NCI-H2081 treated with DMSO at 0.1 percent for 48 hours (cell line): ENCODE measurements at places on chromosomes 13 and 19.

DNA sequence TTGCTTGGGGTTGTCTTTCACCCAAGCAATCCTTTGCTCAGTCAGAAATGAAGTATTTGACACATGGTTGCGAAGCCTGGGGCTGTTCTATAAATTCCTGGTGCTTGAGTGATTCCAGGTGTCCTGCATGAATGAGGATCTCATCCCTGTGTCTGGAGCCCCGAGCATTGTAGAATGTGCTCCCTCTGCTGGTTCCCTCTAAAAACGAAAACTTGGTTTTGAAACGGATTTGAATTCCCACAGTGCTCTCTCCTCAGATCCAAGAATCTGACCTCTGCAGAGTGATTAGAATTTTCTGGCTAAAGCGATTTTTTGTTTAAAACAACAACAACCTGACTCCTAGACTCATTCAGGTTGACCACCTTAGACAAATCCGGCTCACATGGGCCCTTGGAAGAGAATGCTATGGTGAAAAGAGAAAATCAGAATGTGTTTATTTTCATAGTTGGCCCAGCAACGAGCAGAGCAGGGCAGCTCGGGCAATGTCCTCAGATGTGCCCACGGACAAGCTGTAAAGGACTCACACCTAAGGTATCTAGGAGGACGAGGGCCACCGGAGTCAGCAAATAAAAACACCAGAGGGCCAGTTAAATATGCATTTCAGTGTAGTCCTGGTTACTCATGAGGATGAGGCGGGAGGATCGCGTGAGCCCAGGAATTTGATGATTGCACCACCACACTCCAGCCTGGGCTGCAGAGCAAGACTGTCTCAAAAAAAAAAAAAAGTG is 8.7 kb upstream of the ATP12A start:
- DNase-seq = no peak

GRCh38 chr13:109699628-109700071 is 86.7 kb downstream of the IRS2 start:
- DNase-seq = no peak

DNA sequence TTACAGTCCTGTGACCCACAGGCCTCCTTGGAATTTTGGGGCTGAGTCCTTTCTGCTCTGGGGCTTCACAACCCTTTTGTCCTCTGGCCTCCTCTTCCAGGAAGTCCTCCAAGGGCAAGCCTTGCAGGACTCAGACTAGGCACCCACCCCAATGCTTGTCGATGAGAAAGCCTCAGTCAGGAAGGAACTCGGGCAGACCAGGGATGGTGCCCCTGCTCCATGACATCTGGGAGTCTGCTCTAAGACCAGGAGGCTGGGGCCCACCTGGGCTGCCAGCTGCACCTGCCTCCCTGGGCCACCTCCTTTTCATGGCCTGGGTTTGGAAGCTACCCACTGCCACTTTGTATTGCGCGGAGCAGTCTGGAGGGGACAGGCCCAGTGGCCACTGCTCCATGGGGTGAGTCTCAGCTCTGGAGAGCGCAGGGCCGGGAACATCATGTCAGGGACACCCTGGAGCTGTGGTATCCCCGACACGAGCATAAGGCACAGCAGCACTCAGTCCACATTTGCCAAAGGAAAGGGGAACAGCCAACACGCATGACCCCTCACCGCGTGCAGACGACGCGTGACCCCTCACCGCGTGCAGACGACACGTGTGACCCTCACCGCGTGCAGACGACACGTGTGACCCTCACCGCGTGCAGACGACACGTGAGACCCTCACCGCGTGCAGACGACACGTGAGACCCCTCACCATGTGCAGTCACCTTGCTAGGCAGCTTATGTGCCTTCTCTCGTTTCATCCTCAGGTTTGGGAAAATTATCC is 10.8 kb downstream of the C2CD4C start:
- DNase-seq = no peak

GRCh38 chr19:3398114-3398899 is 31.9 kb downstream of the NFIC start:
- no peak for DNase-seq

DNA sequence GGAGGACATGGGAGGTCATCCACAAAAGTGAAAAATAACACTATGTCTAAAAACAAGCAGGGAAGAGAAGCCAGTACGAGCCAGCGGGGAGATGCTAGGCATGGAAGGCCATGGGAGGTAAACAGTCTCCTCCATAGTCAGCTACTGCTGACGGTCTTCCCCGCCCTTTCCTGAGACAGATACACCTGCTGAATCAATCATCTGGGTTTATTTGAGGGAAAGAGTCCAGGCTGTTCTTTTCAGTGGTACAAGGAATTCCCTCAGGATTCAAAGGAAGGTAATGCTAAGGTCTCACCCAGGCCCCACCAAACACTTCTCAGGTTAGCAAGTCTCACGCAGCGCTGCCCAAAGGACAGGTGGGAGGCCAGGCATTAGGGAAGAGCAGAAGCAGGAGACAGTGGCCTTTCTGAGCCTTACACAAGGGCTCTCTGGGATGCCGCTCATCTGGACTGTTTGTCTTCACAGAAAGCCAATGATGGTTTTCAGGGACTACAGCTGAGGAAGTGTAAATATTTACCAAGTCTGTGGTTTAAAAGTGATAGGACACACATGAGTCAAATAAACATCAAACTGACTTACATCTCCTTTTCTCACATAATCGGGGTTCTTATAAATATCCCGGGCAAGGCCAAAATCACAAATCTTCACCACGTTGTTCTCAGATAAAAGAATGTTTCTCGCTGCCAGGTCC is 173.9 kb downstream of the FLT1 start:
- DNase-seq = no peak

DNA sequence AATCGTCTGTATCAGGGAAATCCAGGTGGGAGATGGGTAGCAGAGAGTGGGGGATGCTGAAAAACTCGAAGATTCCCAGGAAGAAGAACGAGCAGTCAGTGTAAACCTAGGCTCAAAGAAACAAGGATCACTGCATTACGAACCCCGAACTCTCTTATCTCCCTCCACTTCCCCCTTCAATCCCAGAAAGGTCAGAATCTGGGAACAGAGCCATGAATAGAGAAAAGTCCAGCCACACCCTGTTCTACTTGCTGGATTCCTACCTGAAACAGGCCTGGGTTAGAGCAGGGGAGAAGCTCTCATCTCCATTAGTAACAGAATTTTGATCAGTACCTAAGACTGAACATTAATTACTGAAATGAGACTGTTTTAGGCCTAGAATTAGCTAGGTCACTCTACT is 24.4 kb downstream of the EPSTI1 start:
- DNase-seq = no peak

DNA sequence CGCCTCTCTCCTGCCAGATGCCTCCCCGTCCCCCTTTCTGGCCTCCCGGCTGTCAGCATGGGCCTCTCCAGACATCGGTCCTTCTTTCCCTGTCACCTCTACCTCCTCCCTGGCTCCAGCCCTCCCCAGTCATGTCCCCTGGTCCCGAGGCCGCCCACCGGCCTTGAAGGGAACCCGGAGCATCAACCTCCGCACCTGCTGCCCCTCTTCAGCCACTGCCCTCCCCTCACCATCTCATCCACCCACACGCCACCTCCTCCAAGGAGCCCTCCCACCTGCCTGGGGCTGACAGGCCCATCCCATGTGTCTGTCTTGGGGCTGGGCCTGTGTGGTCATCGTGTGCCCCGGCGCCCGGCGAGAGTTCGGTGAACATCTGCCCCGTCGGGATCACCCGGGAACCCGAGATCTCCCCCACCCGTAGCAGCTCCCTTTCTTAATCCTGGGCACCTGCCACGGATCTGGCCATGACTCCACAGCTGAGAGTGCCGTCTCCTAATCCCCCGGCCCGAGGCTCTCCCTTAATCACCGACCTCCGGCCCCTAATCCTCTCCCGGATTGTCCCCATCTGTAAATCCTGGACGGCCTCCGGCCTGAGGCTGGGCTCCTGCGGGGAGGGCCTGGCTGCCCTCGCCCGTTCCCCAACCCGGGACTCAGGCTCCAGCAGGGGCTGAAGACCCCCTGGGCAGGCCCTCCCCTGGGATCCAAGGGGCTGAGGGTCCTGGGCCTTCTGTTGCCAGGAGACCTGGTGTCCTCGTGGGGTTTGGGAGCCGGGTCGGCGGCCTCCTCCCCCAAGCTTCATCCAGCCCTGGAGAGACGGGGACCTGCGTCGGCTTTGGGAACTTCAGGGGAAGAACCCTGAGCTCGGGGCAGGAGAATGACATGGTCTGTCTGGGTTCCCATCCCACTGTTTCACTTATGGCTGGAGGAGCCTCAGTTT is 5.9 kb downstream of the HCN2 start:
- DNase-seq = no peak

DNA sequence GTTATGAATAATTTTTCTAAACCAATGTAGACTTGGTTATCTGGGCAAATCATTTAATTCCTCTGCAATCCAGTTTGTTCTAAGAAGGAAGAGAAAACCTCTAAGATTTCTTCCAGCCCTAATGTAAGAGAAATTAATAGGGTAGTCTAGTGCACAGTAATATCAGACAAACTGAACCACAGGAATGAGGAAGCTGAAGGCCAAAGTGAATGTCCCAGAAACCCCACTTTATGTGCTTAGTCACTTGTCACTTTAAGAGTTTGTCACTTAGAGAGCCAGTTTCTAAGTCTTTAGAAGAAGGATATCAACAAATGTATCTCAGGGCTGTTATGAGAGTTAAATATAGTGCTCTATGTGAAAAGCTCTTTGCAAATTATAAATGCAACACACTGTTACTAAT is 750.6 kb downstream of the DIAPH3 start:
- no peak for DNase-seq

DNA sequence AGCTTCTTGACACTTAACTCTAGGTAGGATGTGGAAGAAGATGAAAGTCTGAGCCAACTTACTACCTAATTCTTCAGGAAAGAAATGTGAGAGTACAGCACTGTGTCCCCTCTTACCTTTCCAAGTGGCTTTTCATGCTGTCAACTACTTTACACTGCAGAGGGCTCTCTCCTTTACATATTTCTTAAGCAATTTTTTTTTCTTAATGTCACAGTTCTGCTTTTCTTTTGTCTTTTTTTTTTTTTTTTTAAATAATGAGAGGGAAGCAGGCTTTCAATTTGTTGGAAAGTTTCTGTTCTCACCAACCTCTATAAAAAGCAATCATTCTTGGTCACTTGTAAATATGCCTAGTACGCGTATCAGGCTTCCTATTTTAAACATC is 212.7 kb upstream of the MIR17HG start:
- DNase-seq = no peak

DNA sequence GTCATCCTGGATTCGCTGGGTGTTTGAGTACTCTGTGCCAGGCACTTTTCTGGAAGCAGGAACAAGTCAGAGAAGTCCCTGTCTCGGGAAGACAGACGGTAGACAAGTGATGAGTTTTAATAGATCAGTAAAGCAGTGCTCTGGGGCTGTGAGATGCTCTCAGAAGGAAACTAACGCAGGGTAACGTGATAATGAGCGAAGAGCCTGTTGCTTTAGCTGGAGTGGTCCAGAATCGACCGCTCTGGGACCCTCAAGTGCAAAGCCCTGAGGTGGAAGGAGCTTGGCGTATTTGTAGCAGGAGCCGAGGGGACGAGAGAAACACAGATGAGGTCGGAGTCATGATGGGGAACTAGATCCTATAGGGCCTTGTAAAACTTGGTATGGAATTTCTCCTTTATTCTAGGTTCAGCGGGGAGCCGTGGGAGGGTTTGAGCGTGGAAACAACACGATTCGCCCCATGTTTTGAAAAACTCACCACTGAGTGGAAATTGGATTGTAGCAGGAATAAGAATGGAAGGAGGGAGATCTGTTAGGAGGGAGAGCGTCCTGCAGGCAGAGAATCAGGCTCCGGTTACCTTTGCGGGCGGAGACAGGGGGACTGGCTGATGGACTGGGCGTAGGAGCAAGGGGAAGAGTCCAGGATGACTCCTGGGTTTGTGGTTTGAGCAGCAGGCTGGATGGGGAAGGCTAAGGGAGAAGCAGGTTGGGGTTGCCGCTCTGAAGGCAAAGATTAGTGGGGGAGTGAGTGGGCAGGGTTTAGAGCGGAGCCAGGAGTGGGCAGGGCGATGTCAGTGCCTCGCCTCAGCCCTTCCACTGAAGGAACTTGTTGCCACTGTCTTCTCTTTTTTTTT is 763 bp downstream of the POLD1 start:
- DNase-seq = no peak

DNA sequence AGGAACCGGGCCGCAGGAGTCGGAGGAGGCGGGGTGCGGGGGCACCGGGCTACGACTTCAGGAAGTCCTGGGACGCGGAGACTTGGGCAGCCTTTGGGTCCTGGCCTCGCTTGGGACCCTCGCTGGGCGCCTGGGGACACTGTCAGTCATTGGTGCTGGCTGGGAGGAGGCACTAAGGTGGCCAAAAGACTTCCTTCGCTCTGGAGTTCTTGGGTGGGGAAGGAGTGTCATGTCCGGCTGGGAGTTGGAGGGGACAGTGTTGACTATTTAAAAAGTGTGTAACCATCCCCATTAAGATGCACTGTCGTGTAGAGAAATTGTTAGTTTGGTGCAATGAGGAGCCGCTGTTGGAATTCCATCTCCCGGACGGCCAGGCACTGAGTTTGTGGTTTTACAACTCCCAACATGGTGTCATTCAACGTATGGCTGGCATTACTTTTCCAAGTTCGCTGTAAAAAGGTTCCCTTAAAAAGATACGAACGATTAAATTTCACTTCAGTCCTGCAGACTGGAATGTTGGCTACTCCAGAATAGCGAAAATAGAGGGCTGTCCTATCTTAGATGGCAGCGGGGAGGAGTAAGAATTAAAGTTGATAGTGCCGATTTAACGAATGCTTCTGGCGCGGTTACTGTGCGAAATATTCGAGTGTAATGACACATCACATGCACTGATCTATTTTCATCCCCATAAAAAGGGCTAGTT is 776 bp downstream of the DNAJC3 start:
- DNase-seq = no peak

DNA sequence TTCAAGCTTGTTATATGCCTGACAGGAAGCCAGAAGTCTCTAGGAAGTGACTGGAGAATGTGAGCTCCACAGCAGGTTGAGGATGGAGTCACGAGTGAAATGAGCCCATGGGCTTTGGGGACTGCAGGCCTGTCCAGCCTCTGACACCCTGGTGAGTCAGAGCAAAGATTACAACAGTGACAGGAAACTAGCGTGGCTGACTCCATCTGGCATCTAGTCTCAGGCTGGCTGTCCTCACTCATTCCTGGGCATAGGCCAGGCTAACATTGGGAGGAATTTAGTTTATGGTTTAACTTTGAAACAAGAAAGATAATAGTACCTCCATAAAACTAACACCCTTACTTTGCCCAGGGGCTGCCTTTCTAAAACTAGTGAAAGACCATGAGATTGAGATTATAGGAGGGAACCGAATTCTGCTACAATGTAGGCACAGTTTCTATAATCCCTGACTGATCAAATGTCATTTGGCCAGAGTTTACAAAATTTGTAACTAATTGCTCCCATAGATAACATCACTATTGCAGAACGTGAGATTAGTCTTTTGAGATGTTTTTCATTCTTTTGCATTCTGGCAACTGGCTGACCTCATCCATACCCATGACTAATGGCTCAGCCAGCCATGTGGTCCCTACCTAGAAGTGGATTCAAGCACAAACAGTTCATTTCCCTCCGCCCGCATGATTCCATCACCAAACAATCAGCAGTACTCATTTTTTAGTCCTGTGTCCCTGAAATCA is 28.4 kb downstream of the PSG1 start:
- DNase-seq = no peak

DNA sequence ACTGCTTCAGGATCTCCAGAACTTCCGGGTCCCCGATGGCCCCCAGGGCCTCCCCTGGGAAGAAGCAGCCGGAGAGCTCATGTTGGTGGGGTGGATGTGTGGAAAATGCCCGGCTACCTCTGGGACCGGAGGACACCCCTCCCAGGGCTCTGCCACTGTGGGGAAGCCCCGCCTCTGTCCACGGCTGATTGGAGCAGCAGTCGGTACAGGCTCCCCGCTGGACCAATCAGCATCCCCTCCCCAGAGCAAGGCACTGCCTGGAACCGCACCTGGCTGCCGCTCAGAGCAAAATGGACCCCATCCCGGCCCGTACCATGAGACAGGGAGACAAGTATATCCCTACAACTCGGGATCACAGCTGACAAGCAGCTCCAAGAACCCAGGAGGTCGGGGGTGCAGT is 6.4 kb downstream of the DOHH start:
- DNase-seq = no peak
